Left lobe of liver (tissue), 2 donors: ENCODE measurements at places on chromosomes 7 and 10.
A peak's percentile ranks its signal among the peaks of the same experiment; 100 is the strongest.

DNA sequence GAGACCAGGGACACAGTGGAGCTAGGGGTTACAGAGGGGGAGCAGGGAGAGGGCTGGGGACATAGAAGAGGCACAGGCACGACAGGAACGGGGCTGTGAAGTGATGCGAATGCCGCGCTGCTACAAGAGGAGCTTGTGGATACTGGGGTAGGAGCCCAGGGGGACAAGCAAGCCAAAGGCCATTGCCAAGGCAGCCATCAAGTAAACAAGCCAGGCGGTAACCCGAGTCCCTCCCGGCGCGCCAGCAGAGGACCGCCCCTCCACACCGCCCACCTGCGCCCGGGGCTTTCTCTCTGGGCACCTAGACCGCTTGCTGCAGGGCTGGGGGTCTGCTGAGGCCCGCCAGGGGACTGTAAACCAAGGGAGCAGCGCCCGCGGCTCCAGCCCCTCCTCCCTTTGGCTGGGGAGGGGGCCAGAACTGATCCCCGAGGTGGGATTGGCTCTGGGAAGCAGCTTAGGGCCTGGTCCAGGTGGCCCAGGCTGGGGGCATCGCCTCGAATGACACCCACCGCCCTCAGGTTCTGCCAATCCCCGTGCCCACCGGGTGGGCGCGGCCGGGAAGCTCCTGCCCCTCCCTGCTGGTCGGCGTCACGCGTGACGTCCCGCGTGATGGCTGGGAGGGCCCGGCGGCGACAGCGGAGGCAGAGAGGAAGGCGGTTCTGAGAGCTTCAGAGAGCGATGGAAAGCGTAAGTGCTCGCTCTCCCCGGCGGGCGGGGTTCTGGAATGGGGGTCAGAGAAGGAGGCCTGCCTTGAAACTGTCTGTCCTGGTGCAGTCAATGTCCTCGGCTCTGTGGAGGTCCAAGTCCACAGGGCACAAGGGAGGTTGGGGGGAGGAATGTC, 982 bp downstream of the SFXN3 start:
- peak; percentile 69 for DNase-seq

GRCh38 chr10:62278441-62278910, 9.8 kb upstream of the RTKN2 start:
- DNase-seq, result no peak

- no peak for DNase-seq
These were observed 150.4 kb upstream of the GNAI1 start for GRCh38 chr7:79984210-79984609.

- DNase-seq, result no peak
These were observed 553 bp downstream of the DNAJC30 start for GRCh38 chr7:73682745-73683055.

- no peak for DNase-seq
These were observed 206.2 kb downstream of the TMEM178B start for GRCh38 chr7:141280100-141280499.

GRCh38 chr7:18727115-18727870, 231.7 kb downstream of the HDAC9 start:
- no peak for DNase-seq

GRCh38 chr10:127307338-127307737, 110.9 kb upstream of the INSYN2A start:
- DNase-seq, result no peak

DNA sequence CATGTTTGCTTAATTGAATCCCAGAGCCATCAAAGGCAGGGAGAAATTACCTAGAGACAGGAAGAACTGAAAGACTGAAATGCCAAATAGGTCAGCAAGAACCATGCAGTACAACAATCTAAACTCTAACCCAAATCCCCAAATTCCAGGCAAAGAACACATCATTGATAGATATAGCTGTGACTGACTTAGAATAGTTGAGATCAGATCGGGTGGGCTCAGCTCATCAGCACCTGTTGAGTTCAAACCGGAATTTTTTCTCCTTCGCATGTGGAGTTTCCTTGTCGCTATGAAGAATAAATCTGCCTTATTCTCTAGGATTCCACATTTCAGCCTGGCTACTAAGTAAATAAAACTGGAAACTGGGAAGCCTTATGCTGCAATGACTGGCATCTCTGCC, 1.4 kb downstream of the ANKMY2 start:
- DNase-seq, result no peak

- DNase-seq, result no peak
These were observed 32.6 kb downstream of the KIAA1217 start for GRCh38 chr10:24241536-24242040.

GRCh38 chr7:157475601-157476000, 138.8 kb downstream of the DNAJB6 start:
- DNase-seq, result no peak

DNA sequence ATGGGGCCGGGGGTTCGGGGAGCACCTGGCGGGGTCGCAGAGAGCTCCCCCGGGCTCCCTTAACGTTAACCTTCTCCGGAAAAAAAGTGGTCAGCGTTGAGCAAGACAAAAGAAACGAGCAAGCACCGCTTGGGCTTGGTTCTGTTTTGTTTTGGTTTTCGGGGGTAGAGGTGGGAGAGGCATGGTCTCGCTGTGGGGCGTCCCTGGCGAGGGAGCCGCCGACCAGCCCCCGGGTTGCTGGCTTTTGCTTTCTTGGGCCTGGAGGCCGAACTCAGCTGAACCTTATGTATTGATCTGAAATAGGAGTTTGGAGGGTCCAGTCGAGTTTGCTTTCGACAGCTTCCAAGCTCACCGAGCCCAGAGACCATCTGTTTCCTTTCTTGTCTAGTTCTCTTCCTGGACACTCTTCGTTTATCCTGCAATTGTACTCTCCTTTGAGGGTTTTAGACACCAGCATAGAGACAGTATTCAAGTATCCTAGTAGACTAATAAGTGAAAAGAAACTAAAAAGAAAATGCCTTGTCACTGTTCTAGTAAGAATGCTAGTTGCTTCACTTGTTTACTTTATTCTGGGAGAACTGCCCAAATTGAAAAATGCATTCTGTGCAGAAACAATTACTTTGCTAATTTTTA, 980 bp downstream of the FHIP2A start:
- DNase-seq, result peak; percentile 60

- DNase-seq, result peak; percentile 18
These were observed 97.6 kb downstream of the TCERG1L start for GRCh38 chr10:131213741-131214505.

- peak; percentile 55 for DNase-seq
These were observed 24.6 kb upstream of the MKLN1 start for GRCh38 chr7:131302876-131303707.

- DNase-seq, result no peak
These were observed 50.6 kb upstream of the AGBL3 start for GRCh38 chr7:134935701-134936100.
